Stimulated activated CD8-positive, alpha-beta memory T cell treated with anti-CD3 and anti-CD28 coated beads, Interleukin-15, amount 100 ng/mL, for 4 hours (primary cell): ENCODE measurements at places on chromosomes 16 and 17.

- no peak for DNase-seq
Measured at GRCh38 chr16:68972013-68972412, 128.7 kb downstream of the TANGO6 start.

GRCh38 chr16:87784812-87785211, 19.0 kb upstream of the KLHDC4 start:
- no peak for DNase-seq

DNA sequence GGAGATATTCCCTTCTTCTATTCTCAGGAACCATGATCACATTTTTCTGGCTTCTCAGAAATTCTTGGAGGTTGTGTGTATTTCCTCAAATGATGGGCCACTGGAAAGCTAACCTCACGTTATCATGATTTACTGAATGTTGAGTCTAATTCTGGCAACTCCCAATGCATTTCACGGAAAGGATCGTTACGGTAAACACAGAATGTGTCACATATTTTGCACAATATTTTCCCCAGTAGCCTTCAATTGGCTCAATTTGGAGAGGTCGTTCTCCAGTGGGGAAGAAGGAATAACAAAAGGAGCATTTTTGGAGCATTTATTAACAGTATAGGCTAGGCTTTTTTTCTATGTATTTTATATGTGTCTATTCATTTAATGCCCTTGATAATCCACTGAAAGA, 450.3 kb downstream of the HAPSTR1 start:
- DNase-seq = no peak

DNA sequence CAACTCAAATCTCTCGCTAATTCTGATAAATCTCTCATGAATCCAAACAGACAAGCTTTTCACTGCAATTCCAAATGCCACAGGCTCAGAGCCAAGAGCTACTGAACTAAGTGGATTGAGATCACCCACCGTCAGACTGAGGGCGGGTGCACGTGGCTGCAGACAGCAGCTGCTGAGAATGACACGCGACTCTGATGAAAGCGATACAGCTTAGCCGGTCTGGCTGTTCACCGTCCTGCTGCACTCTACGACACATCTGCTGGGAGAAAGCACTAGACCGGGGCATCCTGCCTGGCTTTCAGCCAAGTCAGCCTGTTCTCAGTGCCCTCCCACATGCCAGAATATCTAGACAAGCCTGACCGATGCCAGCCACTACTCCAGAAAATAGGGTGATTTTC, 42.6 kb downstream of the KLHDC4 start:
- no peak for DNase-seq

DNA sequence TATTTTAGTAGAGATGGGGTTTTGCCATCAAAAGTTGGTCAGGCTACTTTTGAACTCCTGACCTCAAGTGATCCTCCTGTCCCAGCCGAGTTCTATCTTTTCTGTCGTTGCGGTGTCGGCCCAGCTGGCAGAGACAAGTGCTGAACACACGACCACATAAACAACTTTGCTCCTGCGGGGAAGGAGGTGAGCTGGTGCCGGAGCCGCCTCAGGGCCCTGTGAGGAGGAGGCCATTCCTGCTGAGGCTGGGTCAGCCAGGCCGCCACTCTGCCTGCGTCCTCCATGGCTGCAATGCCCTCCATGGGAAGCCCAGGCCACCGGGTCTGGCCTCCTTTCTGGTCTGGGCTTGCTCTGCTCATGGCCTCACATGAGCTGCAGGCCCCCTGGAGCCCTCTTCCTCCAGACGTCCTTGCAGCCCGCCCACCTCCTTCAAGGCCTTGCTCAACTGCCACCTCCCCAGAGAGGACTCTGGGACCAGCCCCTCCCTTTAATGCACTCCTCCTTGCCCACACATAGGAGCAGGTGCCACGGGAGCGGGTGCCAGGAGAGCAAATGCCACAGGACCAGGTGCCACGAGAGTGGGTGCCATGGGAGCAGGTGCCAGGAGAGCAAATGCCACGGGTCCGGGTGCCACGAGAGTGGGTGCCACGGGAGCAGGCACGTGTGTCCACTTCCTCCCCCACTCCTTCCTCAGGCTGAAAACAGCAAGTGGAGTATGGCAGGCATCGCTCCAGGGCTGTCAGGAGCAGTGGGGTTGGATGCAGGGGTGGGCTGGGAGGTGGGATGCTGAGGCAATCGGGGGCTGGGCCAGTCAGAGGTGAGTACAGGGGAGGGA, 28.4 kb upstream of the CBFA2T3 start:
- no peak for DNase-seq

GRCh38 chr16:73355981-73356380, 308.1 kb upstream of the ZFHX3 start:
- DNase-seq = no peak

- DNase-seq = no peak
Measured at GRCh38 chr17:40072040-40072734, 9.4 kb downstream of the THRA start.

GRCh38 chr17:47620503-47621245, 29.0 kb upstream of the KPNB1 start:
- no peak for DNase-seq

DNA sequence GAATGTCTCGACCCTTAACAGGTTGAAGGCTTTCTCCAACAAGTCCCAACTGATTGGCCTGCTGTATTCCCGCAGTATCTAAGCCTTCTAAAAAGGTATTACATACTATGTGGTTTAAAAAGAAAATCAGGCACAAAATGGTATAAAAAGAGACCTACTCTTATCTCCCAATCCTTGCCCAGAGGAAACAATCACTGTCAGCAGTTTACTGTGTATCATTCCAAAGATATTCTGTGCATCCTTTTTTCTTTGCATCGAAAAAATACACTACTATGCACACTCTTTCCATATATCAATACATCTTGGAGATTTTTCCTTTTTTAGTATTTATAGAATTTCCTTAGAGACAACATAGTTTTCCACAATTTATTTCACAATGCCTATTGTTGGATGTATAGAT, 118.8 kb upstream of the TBX2 start:
- DNase-seq = no peak

- DNase-seq = no peak
Measured at GRCh38 chr17:83145831-83146230, 66.4 kb downstream of the METRNL start.

- DNase-seq = no peak
Measured at GRCh38 chr17:69466451-69466850, 52.0 kb downstream of the MAP2K6 start.

DNA sequence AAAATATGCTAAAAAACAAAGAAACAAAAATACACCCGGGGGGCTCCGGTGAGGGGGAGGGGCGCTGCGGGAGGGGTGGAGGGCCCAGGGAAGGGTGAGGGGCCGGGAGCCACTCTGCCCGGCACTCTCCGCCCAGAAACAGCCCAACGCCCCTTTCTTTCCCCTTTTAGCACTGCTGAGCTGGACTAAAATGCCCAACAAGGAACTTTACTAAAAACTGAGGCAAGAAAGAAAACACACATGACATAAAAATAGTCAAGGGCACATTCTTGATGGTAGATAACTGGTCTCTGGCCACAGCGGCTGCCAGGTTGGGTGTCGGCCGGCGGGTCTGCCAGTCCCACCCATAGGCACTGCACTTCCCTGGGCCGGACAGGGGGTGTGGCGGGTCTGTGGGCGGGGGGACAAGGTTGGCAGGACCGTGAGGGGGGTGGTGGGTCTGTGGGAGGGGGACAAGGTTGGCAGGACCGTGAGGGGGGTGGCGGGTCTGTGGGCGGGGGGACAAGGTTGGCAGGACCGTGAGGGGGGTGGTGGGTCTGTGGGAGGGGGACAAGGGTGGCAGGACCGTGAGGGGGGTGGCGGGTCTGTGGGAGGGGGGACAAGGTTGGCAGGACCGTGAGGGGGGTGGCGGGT, 20.9 kb downstream of the METRNL start:
- no peak for DNase-seq

DNA sequence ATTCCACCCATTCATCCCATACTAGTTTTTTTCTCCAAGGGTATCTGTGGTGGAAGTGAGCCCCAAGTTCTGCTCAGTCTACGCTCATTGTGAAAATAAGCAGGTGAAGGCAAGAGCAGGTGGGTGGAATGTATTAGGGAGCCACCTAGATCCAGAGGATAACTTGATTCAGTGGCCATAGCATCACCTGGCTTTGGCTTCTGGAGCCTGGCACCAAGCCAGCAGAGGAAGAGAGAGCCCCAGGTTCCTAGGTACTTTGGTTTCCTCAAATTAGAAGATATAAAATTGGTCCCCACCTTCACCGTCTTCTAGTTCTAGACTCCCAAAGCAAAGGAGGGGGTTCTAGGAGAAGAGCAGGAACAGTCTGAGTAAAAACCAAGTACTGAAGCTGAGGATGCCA, 4.1 kb downstream of the FXR2 start:
- no peak for DNase-seq

DNA sequence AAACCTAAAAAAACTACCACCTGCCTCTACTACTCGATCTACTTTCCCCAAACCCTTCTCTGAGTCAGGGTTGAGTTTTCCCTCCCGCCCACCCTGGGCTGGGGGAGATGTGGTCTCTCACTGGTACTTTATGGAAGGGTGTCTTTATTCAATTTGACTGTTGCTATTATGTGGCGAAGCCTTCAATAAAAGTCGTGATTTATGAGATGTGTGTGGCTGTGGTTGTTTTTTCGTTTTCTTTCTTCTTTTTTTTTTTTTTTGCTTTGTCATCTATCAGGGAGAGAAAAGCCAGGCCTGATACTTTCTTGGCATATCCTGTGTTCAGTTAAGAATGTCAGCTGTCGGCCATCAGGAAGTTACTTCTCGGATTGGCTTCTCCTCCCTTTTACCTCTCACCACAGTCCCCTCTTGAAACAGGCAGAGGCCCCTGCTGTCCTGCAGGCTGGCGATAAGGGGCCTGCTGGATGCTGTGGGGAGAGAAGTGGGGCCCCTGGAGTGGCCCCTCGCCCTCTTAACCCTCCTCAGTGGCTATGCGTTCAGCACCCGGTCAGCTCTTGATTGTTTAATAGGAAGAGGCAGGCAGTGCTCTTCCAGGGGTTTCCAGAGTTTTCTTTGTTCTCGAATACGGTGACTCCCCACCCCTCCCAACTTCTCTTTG, 123.0 kb downstream of the MSI2 start:
- no peak for DNase-seq

DNA sequence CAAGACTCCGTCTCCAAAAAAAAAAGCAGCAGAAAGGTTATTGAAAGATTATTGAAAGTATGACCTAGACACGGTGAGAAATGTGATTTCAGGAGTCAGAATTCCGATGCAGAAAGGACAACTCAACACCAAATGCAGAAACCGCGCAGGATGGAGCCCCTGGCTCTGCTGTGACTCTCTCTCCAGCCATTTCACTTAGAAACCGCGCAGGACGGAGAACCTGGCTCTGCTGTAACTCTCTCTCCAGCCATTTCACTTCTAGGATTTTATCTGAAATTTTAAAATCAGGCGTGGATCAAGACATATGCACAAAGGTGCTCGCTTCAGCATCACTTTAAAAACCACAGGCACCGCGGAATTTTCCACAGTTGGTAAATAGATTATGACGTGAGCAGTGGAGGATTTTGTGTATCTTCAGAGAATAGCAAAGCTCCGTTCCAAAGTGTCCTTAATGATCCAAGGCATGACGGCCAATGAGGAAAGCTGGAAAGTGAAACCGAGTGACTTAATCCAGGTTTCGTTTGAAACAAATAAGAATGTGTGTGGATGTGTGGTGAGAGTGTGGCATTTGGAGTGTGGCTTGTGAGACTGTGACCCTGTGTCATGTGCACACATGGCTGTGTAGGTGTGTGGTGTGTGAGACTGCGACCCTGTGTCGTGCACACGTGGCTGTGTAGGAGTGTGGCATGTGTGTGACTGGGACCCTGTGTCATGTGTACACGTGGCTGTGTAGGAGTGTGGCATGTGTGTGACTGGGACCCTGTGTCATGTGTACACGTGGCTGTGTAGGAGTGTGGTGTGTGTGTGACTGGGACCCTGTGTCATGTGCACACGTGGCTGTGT, 9.5 kb downstream of the UTS2R start:
- DNase-seq = no peak

DNA sequence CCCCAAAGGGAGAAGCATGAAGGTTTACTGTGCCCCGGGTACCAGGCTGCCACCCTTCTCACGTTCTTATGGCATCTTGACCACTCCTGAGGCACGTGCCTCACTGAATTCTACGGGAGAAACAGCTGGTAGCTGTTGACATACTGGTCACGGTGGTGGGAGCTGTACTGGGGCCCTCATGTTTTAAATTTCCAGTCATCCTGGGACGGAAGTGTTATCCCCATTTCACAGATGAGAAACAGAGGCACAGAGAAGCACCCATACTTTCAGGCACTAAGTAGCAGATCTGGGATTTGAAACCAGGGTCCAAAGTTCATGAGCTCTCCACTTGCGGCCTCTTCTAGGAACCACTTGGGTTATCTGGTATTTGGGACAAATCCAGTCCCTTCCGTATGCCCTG, 26.3 kb upstream of the DOC2B start:
- DNase-seq = no peak

DNA sequence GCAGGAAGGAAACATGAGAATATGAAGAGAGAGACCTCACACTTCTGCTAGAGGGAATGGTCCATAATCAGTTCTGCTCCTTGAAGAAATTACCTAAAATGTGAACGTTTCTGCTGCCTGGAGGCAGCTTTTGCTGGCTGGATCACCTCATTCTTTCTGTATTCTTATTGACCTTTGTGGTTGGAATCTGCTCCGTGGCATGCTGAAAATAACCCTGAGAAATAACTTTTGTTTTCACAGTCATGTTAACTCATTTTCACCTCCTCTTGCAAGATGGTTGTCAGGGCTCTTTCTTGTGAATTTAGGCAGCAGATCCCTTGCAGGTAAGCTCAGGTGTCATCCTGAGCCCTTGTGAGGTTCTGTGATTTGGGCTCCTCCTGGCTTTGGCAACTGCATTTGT, 70.2 kb downstream of the IRF8 start:
- no peak for DNase-seq

DNA sequence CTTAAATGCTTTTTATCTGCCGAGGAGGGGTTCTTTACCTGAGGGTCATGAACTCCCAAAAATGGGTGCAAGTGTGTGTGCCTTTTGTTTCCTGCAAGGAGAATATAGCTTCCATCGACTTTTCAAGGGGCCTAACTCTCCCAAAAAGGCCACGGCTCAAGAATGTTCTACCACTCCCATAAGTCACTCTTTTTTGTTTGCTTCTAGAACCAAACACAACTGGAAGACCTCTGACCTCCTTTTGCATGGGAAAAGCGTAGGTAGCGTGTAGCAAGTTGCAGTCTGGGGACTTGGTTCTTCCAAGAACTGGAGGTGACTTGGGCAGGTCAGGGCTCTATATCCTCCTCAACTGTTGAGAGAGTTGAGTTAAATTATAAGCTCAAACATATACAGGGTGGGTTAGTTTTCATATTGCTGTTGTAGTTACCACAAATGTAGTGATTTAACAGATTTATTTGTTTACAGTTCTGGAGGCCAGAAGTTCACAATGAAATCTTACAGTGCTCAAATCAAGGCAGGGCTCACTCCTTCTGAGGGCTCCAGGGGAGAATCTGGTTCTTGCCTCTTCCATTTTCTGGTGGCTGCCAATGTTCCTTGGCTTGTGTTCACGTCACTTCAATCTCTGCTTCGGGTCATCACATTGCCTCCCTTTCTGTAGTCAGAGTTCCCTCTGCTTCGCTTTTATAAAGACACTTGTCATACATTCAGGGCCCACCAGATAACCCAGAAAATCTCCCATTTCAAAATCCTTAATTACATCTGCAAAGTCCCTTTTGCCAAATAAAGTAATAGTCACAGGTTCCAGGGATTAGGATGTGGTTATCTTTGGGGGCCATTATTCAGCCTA, 1.4 kb downstream of the TMEM97 start:
- DNase-seq = no peak

- no peak for DNase-seq
Measured at GRCh38 chr16:87764600-87765472, 950 bp downstream of the KLHDC4 start.
